ENCODE measurements at places on chromosomes 13 and 19.
A peak's percentile ranks its signal among the peaks of the same experiment; 100 is the strongest.

GRCh38 chr13:94232956-94233355 is 246.5 kb downstream of the DCT start:
- DNase-seq: no peak

DNA sequence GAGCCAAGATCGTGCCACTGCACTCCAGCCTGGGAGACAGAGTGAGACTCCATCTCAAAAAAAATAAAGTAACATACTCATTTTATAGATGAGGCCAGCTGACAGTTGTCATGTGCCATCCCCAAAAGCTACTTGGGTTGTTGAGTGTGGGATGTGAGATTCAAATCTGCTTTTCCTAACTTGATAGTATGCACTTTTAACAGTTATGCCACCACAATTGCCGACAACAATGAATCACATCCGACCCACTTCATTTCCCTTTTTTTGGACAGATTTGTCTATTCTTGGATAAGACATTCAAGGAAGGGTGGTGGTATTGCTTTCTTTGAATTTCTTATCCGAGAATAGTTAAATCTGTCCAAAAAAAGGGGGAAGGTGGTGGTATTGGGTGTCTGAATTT is 16.3 kb upstream of the DNMT1 start:
- DNase-seq: no peak

DNA sequence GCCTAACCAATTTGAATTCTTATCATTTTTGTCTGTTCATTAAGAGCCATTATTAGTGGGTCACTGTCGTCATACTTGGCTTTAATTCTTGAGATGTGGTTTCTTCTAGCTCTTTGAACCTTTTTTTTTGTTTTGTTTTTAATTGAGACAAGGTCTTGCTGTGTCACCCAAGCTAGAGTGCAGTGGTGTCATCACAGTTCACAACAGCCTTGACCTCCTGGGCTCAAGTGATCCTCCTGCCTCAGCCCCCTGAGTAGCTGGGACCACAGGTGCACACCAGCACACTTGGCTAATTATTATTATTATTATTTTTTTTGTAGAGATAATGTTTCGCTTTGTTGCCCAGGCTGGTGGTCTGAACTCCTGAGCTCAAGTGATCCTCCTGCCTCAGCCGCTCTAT is 25.8 kb upstream of the LDLR start:
- no peak for DNase-seq

DNA sequence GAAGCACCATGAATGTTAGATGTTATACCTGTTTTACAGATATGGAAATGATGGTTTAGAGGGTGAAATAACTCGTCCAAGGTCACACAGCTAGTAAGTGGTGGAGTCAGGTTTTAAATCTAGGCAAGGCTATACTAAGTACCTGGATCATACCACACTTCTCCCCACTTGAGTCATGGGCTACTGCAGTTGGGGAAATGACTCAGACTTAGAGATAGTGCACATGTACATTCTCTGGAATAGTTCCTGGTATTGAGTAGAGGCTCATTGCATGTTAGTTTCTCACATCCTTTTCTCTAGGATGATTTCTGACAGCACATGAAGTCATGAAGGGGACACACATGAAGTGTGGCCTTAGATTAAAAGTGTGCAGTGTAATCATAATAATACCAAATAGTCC is 76.2 kb upstream of the TNFSF11 start:
- DNase-seq: no peak

- no peak for DNase-seq
Measured at GRCh38 chr13:58134012-58134411, 502.5 kb downstream of the PCDH17 start.

DNA sequence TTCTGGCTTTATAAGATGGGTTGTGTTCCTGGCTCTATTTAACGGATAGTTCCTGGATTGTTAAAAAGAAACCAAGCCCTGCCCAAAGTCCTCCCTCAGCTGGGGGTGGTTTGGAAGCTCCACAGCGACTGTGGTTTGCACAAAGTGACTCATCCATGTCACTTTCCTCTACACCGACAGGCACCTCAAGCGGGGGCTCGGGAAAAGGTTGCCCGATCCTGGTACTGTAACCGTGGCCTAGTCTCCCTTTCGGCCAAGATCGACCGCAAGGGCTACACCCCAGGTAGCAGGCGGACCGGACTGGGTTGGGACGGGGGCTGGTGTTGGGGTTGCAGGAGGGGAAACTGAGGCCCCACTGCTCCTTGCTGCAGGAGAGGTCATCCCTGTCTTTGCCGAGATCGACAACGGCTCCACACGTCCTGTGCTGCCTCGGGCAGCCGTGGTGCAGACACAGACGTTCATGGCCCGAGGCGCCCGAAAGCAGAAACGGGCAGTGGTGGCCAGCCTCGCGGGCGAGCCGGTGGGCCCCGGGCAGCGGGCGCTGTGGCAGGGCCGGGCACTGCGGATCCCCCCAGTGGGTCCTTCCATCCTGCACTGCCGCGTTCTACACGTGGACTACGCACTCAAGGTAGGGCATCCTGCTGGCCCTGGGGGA is 1.6 kb downstream of the ARRDC2 start:
- DNase-seq: no peak

GRCh38 chr13:50357586-50358118 is 342.4 kb downstream of the KCNRG start:
- DNase-seq: no peak

DNA sequence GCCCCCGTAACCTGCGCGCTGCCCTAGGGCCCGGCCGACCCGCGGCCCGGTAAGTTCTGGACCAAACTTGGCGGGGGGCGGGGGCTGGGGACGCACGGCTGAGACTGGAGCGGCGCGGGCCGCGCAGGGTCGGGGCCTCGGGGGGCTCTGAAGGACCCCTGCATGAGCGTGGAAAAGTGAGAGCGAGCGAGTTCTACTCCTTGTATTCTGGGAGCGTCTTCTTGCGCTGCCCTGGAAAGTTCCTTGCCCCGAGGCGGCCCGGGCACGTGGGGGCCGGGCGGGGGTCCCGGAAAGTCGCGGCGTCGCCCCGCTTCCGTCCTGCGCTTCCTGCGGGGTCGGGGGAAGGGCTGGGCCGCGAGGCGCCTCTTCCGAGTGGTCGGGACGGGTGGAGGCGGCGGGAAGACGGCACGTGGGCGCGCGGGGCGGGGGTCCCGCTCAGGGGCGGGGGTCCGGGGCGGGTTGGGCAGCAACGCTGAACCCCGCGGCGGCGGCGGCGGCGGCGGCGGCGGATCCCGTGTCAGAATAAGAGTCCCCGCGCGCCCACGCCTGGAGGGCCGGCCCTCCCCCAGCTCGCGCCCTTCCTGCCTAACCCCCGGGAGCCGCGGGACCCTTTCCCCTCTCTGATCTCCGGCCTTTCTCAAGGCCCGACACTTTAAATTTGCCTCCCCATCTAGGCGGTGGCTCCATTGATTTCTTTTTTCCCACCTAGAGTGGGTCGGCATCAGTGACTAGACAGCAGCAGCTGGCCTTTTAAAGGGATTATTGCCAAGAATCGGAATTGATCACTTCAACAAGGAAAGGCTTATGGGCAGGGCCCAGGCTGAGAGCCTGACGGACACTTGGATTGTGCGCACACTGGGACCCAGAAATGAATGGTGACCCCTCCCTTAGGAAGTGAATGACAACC is 749 bp downstream of the GATAD2A start:
- peak; percentile 32 for DNase-seq

DNA sequence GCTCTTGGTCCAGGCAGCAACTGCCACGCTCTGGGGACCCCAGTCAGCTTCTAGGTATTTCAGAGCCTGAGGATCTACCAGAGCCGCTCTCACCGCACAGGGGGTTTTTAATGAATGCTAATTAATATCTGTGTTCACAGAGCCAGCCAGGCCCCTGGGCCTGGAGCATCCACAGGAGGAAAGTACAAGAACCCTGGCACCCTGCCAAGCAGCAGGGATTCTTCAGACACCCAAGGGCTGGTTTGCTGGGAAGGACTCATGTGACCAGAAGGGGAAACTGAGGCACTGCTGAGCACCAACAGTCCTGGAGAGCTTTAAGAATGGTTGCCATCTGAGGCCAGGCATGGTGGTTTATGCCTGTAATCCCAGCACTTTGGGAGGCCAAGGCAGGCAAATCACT is 38.0 kb upstream of the ADGRE5 start:
- DNase-seq: no peak

GRCh38 chr13:20525144-20525600 is 485 bp downstream of the CRYL1 start:
- DNase-seq: peak; percentile 65

DNA sequence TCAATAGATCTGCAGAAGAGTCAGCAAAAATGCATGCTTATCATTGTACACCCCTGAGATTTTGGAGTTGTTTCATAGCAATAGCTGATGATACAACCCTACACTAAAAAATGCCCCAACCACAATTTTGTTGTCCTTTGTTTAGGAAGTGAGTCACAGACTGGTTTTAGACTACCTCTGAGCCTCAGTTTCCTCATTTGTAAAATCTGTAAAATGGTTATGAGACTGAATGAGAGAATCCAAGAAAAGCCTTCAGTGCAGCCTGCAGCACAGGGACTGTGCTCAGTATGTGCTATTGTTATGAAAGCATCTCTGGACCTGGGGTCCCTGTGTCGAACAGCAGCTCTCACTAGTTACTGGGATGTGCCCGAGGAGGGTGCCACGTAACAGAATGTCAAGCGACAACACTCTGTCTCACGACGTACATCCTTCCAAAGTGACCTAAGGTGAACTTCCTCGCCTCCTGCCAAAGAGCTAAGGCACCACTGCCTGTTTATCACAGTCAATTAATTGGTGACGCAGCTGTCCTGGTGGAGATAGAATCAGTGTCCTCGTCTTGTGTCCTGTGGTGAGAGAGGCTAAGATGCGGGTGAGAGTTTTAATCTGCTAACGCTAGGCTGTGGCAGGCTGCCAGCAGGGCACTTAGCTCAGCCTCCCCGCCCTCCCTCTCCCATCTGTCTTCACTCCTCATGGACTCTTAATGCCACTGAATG is 18.1 kb downstream of the DHRS12 start:
- DNase-seq: no peak

- DNase-seq: no peak
Measured at GRCh38 chr13:98033277-98034247, 80.1 kb downstream of the IPO5 start.

- no peak for DNase-seq
Measured at GRCh38 chr19:42178791-42179674, 38.4 kb downstream of the DEDD2 start.

GRCh38 chr13:21077076-21077787 is 15.8 kb upstream of the LATS2 start:
- DNase-seq: no peak

DNA sequence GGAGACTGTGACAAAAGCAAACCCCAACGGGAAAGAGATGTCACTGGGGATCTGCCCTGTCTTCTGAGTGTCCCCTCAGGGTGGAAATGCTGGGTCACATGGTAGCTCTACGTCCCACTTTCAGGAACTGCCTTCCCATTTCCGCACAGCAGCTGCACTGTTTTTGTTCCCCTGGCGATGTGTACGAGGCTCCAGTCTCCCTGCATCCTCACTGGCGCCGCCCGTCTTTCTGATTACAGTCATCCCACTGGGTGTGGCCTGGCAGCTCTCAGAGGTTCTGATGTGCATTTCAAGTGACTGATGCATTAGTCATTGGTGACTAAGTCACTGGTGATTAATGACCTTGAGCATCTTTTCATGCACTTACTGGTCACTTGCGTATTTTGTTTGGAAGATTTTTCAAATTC is 21.2 kb downstream of the PCID2 start:
- DNase-seq: peak; percentile 43

DNA sequence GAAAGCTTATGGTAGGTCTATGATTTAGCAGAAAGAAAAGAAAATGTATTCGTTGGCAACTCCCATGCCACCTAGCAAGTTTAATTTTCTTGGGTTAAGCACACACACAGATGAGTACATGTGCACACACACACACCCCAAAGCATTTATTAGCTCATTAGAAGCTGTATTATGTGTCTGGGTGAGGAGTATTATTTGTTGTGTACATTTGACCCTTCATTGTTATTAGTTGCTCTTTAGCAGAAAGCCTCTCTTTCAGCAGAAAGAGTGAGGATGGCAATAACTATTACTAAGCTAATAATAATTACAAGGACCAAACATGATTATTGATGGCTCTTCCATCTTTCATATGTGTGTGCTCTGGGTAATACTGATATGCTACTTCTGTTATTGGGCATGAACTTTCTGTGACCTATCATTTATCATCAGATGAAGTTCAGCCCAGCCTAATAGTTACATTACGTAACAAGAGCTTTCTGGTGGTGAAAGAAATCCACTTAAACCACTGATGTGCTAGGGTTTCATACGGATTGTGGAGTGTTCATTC is 177.4 kb upstream of the OBI1 start:
- no peak for DNase-seq

GRCh38 chr19:37506387-37507166 is at the start of gene ZNF793:
Gene ZNF793 (plus strand): TSS chr19:37506939. CDS start chr19:37523440, 16,501 bp downstream.
- peak; percentile 77 for DNase-seq

- no peak for DNase-seq
Measured at GRCh38 chr19:18059297-18059696, 27.4 kb downstream of the IL12RB1 start.

DNA sequence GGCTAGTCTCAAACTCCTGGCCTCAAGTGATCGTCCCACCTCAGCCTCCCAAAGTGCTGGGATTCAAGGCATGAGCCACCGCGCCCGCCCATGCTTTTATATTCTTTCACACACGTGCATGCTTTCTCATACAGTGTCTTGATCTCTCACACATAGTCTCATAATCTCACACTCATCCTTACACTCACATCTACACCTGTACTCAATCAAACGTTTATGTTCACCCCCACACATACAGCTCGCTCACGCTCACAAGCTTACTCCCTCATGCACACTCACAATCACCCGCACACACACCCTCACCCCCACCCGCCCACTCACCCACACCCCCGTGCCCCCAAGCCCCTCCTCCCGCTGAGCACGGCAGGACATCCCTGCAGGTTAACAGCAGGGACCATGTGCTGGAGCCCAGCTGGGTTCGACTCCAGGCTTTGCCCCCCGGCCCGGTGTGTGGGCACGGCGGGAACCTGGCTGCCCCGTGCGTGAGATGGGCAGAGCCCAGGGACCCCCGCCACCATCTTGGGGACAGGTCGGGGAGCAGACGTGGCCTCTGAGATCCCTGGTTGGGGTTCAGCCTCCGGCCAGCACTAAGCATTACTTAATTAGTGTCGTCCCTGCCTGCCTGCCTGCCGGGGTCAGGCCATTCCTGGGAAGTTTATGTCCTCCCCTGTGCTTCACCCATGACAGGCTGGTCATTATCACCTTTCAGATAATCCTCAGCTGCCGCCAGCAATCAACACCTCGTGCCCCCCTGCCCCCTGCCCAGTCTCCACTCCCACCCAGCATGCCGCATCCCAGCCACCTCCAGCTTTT is 11.4 kb downstream of the SBK2 start:
- DNase-seq: no peak

GRCh38 chr13:111161601-111162600 is 46.8 kb downstream of the ARHGEF7 start:
- no peak for DNase-seq

GRCh38 chr13:48118030-48118429 is 23.1 kb upstream of the MED4 start:
- DNase-seq: no peak

Measured in T-helper 2 cell (primary cell).